ENCODE measurements at places on chromosomes 13 and 19.

DNA sequence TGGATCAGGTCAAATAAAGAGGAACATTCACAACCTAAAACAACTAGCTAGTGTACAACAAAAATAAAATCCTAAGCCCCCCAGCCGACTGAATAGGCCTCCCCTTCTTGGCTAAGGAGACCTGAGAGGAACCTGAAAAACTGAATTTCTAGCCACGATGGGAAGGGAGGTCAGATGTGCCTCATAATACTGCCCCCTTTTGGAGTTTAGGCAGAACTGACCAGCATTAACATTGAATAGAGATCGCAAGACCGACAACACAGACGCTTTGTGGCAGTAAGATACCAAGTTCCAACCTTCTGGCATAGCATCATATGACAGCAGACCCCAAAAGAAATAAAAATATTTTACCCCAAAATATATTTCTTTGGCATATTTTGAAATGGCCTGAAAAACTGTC is 15.9 kb downstream of the CBY2 start:
- no peak for DNase-seq

DNA sequence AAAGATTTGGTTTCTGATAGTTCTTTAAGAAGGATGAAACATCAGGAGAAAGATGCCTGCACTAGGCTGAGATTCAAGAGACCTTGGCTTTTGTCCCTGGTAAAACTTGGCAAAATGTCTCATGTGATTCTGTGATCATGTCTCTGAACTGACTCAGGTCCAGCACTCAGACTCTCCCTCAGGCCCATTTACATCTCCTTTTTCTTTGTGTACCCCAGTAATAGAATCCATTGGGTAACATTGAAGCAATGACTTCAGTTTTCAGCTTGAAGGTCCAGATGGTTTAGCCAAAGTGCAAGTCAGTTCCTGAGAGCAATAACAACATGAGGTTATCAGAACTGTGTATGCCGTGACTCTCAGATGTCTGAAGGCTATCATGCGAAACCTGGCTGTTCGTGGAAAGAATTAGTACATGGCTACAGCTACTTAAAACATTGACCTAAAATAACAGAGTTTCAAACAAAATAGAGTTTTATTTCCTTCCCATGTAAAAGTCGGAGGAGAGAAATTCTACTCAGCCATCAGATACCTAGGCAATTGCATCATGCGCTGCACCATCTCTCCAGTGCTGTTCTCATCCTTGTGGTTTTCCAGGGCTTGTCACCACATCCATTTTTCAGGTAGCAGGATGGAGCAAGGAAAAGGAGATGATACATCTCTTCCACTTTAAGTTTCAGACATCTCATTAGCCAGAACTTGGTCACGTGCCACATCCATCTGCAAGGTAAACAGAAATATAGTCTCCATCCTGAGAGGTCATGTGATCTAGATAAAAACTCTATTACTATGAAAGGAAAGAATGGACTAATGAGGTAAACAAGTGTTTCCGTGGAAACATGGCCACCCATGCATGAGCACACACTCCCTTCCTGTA is 117.3 kb downstream of the POSTN start:
- DNase-seq = no peak

DNA sequence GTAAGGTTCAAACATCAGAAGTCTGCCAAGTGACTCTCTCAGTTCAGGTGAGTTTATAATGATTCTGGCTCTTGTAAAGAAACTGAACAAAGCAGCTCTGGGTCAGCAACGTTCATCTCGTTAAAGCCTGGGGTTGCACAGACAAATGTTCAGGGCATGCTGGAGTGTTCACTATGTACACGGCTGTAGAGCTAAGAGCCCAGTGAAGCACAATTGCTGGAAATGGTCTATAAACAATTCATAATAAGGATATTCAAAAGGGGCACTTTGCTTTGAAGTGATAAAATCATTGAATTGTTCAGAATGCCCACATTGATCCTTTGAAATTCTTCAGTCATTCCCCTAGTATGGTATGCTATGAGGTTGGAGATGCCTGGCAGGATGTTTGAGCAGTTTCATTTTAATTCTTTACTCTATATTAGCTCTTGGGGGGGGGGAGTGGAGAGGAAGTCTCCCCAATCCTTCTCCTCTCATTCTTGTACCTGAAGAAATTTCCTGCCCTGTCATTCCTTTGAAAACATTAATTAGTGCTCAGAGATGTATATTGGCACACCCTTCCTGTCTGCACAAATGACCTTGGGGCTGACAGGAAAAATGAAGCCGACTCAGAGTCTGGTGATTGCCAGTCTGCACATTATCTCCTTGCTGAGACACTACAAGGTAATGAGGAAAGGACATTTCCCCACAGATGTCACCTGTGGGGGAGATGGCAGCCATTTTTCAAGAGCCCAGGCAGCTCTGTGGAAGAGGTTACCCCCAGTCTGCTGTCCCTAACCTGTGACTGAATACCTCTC is 145.5 kb downstream of the DLEU7 start:
- no peak for DNase-seq

DNA sequence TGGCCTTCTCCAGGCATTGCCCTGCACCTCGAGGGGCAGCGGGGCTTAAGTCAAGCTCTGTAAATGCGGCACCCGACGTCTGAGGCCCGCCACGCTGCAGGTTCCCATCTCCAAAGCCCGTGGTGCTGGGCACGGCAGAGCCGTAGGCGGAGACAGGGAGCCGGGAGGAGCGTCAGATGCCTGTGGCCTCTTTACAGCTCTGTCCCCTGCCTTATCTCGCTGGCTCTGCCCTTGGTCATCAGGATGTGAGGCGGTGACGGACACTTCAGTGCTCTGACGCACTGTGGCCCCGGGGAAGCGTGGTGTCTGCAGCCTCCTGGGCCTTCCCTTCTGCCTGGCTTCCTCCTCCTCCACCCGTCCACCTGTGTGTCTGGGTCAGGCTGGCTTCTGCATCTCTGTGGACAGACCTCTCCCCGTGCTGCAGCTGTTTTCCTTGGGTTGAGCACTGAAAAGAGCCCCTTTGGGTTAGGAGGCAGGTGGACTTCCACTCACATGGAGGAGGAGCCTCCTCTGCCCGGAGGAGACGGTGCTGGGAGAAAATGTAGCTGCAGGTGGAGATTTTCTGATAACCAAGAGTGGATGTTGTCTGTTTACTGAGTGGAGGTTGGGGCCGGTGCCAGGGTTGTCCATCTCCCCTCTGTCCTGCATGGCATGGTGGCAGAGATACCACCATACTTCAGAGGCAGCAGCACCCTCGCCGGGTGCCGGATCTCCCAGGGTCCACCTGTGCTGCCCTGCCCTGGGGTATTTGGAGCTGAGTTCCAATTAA is 14.6 kb downstream of the MCF2L start:
- DNase-seq = no peak

DNA sequence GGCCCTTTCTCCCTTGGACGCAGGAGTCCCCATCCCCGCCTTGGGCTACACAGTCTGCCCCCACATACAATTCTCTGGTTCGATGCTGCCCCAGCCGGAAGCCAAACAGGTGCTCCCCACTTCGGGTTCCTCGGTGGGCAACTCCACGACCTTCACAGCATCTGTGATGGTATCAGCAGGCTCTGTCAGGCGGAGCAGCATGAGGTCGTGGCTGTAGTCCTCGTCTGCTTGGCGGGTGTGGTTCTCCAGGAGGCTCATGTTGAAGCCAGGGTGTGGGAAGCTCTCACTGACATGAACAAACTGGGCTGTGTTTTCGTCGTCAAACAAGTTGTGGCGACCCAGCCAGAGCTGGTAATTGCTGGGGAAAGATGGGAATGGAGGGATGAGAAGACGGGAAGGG is 3.5 kb downstream of the KLK1 start:
- no peak for DNase-seq

DNA sequence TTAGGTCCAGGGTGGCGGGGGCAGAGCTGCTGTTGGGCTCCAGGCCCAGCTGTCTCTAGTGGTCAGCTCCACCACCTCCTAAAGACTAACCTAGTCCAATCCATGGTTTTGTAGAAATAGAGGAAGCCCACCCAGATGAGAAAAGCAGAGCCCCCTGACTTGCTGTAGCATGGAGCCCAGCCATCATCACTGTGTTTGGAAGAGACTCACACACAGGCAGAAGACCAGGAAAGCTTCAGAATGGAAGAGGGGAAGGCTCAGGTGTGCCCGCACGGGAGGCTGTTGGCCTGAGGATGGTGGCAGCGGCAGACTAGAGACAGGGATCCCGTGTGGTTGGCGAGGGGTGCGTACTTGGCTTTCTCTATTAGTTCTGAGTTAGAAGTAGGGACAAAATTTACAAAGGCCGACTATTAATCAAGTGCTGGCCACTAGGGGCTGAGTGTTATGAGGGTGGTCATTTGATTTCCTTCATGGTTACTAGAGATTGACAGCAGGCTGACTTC is 193.2 kb upstream of the SOX1 start:
- no peak for DNase-seq

DNA sequence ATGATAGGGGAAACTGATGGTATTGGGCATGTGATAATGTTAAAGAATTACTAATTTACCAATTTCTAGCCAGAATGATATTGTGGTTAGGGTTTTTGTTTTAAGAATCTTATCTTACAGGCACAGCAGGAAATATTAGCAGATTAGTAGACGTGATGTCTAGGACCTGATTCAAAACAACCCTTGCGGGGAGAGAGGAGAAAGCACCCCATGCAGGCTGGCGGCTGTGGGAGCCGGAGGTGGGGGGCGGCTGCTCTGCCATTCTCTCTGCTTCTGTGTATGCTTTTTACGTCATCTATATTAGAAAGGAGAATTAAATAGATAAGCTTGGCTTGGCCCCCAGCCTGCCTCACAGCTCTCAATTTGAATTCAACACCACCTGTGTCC is 41.5 kb downstream of the MLLT1 start:
- DNase-seq = peak; percentile 65

DNA sequence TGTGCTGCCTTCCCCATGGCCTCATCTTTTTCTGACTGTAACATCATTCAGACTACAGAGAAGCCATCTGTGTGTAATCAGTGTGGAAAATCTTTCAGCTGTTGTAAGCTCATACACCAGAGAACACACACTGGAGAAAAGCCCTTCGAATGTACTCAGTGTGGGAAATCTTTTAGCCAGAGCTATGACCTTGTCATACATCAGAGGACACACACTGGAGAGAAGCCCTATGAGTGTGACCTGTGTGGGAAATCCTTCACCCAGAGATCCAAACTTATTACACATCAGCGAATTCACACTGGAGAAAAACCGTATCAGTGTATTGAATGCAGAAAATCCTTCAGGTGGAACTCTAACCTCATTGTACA is 17.2 kb upstream of the ZNF8 start:
- no peak for DNase-seq

GRCh38 chr13:95641291-95642027 is 3.0 kb downstream of the DZIP1 start:
- no peak for DNase-seq

GRCh38 chr13:49216334-49216733 is 3.8 kb upstream of the MLNR start:
- peak; percentile 34 for DNase-seq

- no peak for DNase-seq
Observed at GRCh38 chr19:2353159-2353886, 6.7 kb upstream of the TMPRSS9 start.

DNA sequence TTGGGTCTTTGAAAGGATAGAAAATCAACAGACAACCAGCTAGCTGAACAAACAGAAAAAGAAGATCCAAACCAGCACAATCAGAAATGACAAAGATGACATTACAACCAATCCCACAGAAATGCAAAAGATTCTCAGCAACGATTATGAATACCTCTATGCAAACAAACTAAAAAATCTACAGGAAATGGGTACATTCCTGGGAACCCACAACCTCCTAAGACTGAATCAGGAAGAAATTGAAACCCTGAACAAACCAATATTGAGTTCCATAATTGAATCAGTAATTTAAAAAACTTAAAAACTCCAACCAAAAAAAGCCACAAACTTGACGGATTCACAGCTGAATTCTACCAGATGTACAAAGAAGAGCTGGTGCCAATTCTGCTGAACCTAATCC is 20.9 kb upstream of the C1QTNF9B start:
- no peak for DNase-seq

Measured in GF-D8 (cell line).